Renal cortex interstitium (tissue), 15 donors: ENCODE measurements at places on chromosomes 1 and 21.

DNA sequence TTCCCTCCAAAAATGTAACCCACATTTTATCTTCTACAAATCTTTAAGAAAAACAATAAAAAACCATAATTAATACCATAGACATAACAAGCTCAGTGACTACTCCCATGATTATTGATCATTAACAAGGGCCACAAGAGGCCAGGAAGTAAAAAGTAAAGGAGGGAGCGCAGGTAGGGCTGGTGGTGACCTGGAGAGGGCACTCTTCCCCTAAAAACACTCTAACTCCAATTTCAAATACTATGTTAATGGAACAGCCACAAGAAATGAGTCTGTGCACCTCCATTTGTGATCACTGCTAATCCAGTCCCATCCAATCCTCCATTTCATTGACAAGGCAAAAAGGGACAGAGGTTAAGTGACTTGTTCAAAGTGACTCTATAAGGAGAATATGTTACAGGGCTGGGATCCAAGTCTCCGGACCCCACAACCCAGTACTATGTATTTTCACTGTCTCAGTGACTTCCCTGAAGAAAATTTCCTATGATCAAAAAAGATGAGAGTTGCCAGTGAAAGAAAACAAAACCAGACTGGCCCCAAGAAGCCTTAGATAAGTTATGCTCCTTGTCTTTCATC, 41.2 kb upstream of the CFAP298 start:
- DNase-seq = no peak

GRCh38 chr1:91450260-91450659, 45.6 kb upstream of the HFM1 start:
- DNase-seq = no peak

- no peak for DNase-seq
Observed at GRCh38 chr1:117401761-117402160, 34.5 kb downstream of the MAN1A2 start.

- DNase-seq = no peak
Observed at GRCh38 chr1:227771326-227771725, 36.1 kb downstream of the SNAP47 start.

DNA sequence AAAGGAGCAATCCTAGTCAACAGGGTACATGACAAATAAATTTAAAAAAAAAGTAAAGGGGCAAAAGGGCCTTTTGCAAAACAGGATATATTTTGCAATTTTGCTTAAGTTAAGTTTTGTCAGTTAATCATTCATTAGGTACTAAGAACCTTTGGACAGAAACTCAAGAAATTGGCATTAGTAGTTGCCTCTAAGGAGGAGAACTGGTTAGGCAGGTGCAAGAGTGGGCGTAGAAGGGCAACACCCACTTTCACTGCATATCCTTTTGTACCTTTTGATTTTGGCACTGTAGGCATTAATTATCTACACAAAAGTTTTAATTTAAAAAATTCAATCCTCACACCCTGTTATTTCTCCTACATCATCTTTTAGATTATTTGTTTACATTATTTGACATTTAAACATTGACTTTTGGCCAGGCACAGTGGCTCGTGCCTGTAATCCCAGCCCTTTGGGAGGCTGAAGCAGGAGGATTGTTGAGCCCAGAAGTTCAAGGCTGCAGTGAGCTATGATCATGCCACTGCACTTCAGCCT, 4.3 kb downstream of the DDAH1 start:
- DNase-seq = no peak

- DNase-seq = no peak
Observed at GRCh38 chr1:19698181-19698580, 33.5 kb downstream of the HTR6 start.

DNA sequence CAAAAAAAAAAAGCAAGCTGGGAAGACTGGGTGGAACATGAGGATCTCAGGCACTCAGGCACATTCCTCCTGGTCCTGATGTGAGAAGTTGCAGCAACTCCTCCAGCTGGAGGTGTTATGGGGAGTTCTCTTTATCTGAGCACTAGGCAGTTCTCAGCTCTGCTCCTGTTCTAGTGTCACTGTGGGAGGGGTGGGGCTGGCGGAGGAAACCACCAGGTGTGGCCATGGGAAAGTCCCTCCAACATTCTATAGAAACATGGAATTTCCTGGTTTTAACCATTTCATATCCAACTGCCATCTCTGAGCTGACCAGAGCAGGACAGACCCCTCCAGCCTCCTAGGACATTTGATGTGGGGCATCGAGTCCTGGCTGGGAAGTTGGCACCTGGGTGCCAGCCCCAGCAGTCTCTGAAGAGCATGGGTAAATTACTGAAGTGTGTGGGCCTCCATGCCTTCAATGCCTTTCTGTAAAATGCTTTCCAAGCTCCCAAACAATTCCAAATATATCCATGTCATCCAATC, 804 bp upstream of the IKBKE start:
- DNase-seq = no peak
